ENCODE measurements at places on chromosomes 1 and 21. TPM values are rescaled to one million over a fixed set of nuclear protein-coding genes. Genes with fewer than 3 reads are reported as not detected.

Gene HDGF
- 304 TPM for total RNA-seq

GRCh38 chr1:220787069-220787619 lies 431 bp downstream of the MTARC1 start:
- no peak for DNase-seq

DNA sequence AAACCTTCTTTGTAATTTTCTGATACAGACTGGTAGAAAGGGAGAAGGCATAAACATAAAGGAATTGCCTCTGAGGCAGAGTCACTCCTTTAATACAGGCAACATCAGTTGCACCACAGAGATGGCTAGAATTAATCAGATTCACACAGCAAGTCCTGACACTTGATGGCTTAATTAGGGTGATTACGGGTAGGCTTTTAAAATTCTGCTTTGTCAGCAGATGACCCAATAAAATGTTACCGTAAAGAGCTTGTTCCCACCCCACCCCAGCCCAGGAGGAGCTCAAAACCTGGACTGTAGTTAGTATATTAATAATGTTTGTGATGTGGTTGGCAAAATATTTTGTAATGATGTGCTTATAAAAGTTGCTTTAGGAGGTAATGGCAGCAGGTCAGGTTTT lies 9.3 kb upstream of the BTG3 start:
- DNase-seq = no peak

Gene ASAP3
- total RNA-seq = 45.5 TPM

Gene SLC44A5
- total RNA-seq = 9.7 TPM

DNA sequence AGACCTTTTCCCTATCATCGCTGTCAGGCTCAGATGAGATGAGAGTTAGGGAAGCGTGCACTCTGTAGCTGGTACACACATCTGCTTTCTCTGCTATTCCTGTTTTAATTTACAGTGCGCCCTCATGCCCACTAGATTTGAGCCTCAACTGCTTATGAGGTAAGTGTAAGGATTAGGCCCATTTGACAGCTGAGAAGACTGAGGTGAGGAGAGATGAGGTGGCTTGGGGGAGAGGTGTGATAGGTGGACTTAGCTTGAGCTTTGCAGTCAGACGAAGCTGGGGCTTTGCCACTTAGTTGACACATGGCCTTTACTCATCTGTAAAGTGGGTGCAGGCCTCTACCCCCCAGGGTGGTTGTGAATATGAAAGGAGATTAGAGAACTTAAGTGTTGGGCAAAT lies 8.5 kb downstream of the TMEM61 start:
- DNase-seq = no peak

DNA sequence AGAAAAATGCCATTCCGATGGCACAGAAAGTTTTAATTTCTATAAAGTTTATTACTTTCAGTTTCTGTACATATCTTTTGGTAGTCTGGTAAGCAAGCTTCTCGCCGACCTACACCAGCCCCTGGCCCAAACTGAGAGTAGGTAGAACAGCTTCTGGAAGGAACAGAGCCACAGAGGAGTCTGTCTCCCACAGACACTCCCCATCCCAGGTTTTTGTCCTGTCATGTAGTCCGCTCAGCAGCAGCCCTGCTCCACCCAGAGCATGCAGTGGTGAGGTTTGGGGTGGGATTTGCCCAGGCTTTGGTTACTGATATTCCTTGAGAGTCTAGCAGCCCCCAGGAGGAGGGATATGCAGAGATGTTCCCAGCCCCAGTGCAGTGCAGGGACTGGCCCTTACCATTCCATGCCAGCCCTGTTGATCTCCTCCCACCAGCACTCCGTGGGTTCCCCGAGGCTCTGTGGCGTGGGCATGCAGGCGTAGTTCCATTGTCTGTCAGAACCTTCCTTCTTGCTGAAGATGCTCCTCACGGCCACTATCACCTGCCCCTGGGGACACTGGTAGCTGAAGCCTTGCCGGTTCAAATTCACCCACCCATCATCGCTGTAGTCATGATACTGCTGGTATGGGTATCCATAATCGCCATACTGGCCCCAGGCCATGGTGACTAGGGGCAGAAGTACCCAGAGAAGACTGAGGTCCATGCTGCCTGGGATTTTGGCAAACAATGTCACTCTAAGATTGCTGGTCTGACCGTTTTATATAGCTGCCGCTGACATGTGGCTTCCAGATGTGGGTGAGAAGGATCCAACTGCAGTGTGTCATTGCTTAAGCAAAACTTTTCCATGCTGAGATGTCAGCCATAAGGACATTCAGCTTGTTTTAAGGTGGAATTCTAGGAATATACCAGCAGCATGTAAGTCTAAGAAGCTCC lies at the start of gene DPT:
Gene DPT, minus strand, starts transcription at position 734 of the 932 bp plus-strand sequence. Its CDS starts 32 bp downstream, at position 702.
- DNase-seq = no peak

DNA sequence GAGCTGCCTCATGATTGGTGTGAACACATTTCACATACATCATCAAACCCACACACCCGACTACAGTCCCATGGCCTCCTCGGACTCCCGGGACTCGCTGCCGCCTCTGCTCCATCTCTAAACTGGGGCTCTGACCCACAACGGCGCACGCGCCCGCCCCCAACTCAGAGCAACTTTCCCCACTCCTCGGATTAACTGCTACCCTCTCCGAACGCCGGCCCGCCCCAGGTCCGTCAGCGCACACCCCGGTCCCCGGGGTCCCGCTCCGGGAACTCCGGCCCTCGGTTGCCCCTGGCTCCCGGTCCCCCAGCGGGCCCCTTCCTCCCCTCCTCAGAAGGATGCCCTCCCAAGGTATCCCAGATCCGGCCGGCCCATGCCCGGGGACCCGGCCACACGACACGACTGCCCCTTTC lies 740 bp downstream of the DSTYK start:
- DNase-seq = no peak

DNA sequence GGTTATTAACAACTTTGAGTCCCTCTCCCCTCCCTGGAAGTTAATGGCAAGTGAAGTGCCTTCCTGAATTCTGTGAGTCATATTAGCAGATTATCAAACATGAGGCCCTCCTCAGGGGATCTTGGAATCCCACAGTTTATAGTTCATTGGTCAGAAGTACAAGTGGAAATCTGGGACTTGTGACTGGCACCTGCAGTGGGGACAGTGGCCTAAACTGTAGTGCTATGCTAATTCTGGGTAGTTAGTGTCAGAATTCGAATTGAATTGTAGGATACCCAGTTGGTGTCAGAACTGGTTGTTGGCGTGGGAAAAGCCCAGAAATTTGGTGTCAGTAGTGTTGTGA lies 26.2 kb downstream of the ZYG11B start:
- DNase-seq = no peak

Gene HES3
- 25.2 TPM for total RNA-seq

Gene VWA5B1
- total RNA-seq = 0.30 TPM

GRCh38 chr1:154842635-154843034 lies 27.4 kb downstream of the KCNN3 start:
- no peak for DNase-seq

Gene OR2T35
- not detected for total RNA-seq

DNA sequence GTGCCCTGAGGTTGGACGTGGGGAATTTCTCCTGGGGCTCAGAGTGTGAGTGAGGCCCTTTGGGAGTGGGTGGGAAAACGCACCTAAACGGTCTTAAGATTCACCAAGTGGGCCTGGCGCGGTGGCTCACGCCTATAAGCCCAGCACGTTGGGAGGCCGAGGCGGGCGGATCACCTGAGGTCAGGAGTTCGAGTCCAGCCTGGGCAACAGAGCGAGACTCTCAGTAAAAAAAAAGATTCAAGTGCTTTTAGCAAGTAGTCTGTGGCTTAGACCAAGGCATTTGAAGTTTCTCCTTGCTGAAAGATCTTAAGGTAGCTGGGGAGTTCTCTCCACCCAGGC lies 1.4 kb downstream of the RPS8 start:
- DNase-seq = no peak

Gene SYT14
- 4.1 TPM for total RNA-seq

Gene OR6N1
- total RNA-seq = not detected

Gene AADACL3
- not detected for total RNA-seq

GRCh38 chr21:45048026-45048698 lies 26.2 kb upstream of the ADARB1 start:
- no peak for DNase-seq

DNA sequence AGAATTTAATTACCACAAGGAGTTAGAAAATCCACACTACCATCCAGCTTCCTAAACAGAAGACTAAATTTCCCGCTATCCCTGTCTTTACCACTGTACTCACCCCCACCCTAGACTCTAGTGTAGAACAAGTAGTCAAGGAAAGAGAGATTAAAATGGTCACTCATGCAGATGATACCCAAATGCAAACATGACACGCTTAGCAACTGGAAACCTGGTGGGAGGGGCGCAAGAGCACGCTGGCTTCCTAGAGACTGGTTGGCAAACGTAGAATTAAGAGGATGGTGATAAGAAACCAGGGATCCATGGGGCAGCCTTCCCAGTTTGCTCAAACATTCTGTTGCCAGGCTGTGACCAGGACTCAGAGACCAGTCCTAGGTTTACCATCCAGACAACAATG lies 9.9 kb upstream of the LDLRAD1 start:
- DNase-seq = no peak

- no peak for DNase-seq
These were observed 4.3 kb upstream of the FGGY start for GRCh38 chr1:59292562-59292961.

DNA sequence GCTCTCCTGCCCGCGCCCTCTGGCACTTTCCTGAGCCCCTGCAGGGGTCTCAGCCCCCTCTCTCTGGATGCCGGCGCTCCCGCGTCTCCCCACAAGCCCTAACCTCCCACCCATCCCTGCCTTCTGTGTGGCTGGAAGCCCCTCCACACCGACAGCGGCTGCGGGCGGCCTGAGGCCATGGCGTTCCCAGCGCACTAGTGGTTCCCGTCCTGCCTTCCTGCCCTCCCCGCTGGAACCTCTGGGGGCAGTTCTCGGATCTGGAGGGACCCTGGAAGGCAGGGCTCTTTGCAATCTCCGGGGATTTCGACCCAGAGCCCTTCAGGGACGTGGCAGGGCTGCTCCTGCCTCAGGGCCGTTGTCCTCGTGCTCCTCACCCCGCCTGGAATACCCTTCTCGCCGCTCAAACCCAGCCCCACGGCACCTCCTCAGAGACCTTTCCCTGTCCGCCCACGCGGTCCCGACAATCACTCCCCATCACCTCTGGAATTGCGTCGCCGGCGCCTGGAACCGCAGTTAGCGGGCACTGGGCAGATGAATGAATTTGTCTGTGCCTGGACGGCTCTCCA lies 493 bp upstream of the ESPN start:
- no peak for DNase-seq

Gene NCAM2
- total RNA-seq = 1.9 TPM

Gene OR2L8
- total RNA-seq = not detected

DNA sequence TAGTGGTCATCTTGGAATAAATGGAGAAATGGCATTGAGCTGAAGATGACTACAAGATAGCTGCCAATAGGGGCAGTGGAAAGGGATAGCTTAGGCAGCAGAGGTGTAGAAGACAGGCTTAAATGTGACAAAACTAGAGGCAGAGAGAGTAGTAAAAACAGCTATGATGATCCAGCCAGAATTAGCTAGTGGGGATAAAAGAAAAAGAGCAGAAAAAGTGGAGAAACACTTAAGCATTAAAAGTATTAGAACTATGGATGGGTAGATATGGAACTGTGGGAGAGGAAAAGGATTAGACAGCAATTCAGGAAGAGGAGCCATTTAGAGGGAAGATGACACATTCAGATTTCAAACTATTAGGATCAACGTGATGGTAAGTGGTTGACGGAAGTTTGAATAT lies 202.5 kb upstream of the SAMSN1 start:
- DNase-seq = no peak

DNA sequence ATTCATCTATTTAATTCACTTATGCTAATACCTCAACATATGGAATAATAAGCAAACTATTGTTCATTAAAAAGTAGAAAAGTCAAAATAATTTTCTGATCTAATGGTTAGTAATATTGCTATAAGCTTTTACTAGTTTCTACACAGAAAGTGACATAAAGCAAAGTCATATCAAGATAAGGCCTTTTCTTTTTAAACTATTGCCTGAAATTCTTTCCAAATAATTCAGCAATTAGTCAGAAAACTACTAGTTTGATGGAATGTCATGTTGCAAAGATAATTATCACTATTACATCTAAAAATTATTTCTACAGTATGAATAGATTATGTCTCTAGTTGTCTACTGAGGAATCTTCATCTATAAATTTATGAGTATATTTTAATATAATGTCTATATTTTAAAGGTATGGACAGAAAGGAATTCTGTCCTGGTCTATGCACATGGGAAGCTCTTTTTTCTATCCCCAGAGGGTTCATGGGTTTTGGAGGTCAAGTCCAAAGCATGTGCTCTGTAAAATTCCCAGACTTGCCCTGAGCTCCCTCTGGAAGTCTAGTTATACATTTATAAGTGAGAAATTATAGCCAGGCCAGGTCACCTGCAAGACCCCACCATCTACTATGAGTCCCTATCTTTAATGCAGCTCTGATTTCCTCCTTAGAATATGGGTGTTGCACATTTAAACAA lies 84.6 kb upstream of the DPYD start:
- DNase-seq = no peak

- no peak for DNase-seq
These were observed at the start of gene CFHR3 for GRCh38 chr1:196774603-196775002. TSS of gene CFHR3 (plus strand) at chr1:196774840. CDS start at chr1:196774887, 47 bp downstream.

DNA sequence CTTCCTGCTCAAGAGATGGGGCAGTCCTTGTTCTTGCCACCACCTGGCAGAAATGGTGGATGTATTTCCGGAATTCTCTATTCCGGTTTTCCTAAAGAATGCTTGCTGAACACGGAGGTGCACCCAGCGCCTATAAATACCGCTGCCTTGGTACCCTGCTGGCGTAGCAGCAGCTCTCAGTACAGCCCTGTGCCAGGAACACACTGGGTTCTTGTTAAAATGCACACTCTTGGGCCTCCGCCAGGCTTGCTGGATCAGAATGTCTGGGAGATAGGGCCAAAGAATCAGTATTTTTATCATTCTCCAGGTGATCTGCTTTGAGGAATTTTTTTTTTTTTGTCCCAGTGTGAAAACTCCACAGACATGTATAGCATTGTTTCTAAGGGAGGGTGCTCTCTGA lies 54.2 kb downstream of the IGSF5 start:
- no peak for DNase-seq

- no peak for DNase-seq
These were observed 66.8 kb downstream of the SERINC2 start for GRCh38 chr1:31479811-31480210.

Gene ALX3
- total RNA-seq = not detected

GRCh38 chr1:236122176-236122575 lies 20.2 kb upstream of the GPR137B start:
- DNase-seq = no peak

- no peak for DNase-seq
These were observed 1.5 kb downstream of the FPGT start for GRCh38 chr1:74199504-74199903.

Gene BARHL2
- not detected for total RNA-seq

GRCh38 chr1:19405761-19406487 lies 79.4 kb downstream of the CAPZB start:
- peak; percentile 36 for DNase-seq

GRCh38 chr1:245258271-245258920 lies 103.6 kb downstream of the KIF26B start:
- DNase-seq = no peak

Gene TCHHL1
- not detected for total RNA-seq

GRCh38 chr1:82510431-82510830 lies 709.7 kb downstream of the ADGRL2 start:
- no peak for DNase-seq

Gene PADI2
- 0.16 TPM for total RNA-seq

GRCh38 chr1:111789666-111790316 lies 34.1 kb downstream of the DDX20 start:
- DNase-seq = no peak
